ENCODE measurements at places on chromosomes 3 and 15. TPM values are rescaled to one million over a fixed set of nuclear protein-coding genes. Genes with fewer than 3 reads are reported as not detected.
A peak's percentile ranks its signal among the peaks of the same experiment; 100 is the strongest.

GRCh38 chr3:123344907-123345594 is 103.8 kb downstream of the ADCY5 start:
- H3K27me3 ChIP-seq = no peaks in the 10 kb centered on the region
- H3K36me3 ChIP-seq = no peaks in the 10 kb centered on the region
- H3K27ac ChIP-seq = peak overlapping the region; percentile 69
- peak; percentile 49 for DNase-seq
- peaks cover 46% of the 10 kb centered on the region for H3K4me1 ChIP-seq

Gene LSAMP
- 23.5 TPM for total RNA-seq

Gene ABHD2
- 49.2 TPM for total RNA-seq

Gene ACKR2
- total RNA-seq = 6.1 TPM

Gene DIS3L
- total RNA-seq = 39.3 TPM

Gene GABRG3
- 0.28 TPM for total RNA-seq

All from sigmoid colon (tissue), 7 donors.